Left hindlimb (tissue), 1 donor: ENCODE measurements at places on chromosomes 7 and 10.

GRCh38 chr10:33302208-33302829 is 32.1 kb downstream of the NRP1 start:
- DNase-seq: no peak

GRCh38 chr7:69814421-69814962 is 216.2 kb downstream of the AUTS2 start:
- peak; percentile 54 for DNase-seq

DNA sequence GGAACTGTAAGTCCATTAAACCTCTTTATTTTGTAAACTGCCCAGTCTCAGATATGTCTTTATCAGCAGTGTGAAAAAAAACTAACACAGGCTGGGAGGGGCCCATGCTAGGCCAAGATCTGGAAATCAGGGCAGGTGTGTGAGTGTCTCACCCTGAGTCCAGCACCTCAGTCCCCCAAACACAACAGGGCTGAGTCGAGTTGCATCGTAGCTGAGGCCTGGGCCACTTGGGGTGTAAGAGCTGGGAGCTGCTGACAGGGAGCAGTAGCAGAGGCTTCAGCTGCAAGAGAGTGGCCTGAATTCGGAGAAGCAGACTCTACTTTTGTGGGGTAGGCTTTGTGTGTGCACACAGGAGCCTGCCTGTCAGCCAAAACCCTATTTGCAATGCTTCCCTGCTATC is 553.1 kb downstream of the PTPRN2 start:
- no peak for DNase-seq

- peak; percentile 56 for DNase-seq
Observed at GRCh38 chr7:47253650-47254080, 328.2 kb downstream of the TNS3 start.

DNA sequence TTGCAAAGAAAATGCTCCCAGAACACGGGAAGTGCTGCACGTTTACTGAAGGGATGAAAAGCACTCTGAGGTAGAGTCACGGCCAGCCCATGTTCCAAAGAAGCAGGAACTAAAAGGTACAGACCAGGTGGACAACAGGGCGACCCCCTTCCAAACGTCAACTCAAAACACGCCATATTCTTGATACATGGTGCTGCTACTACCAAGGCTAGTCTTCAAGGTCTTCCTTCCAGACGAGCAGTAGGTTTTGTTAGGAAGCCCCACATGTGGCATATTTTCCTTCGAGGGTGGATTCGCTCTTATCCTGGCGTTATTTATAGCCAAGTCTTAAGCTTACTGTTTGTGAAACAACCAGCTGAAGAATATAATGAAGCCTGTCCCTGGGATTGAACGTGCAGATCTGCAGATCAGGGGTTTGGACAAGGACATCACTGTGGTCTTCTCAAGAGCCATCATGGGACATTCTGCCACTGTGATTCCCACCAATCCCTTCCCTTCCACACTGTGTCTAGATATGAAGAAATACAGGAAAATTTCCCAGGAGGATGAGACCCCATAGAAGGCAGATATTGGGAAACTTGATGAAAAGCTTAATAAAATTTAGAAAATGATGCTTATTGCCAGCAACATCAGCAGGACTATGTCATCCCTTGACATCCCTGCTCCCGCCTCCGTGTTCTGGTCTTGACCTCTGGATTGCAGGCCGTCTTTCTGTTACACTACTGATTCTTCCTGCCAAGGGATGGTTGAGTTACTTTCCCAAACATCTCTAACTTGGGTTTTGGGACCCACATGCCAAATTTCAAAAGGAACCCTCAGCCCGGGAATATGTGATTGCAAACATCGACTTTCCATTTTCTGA is 734.4 kb downstream of the PARD3 start:
- DNase-seq: no peak

GRCh38 chr10:120368338-120368737 is 88.7 kb upstream of the PLPP4 start:
- no peak for DNase-seq
